ENCODE measurements at places on chromosomes 6 and 20. TPM values are rescaled to one million over a fixed set of nuclear protein-coding genes. Genes with fewer than 3 reads are reported as not detected.

Gene IL20RA
- not detected for total RNA-seq

Gene CDSN
- total RNA-seq = not detected

Gene LRRC1
- total RNA-seq = 4.0 TPM

Gene SCUBE3
- total RNA-seq = not detected

Gene UBD
- total RNA-seq = 0.38 TPM

Gene MTFR2
- total RNA-seq = 21.4 TPM

Gene OPN5
- total RNA-seq = not detected

Gene C20orf173
- total RNA-seq = not detected

Gene OCSTAMP
- 0.15 TPM for total RNA-seq

Gene GPLD1
- total RNA-seq = 0.18 TPM

Gene MLIP
- total RNA-seq = not detected

Gene COX7A2
- total RNA-seq = 471 TPM

Gene MYLK4
- 0.28 TPM for total RNA-seq

Gene BANF2
- not detected for total RNA-seq

Gene ZNF334
- total RNA-seq = 1.4 TPM

Gene WTAP
- 124 TPM for total RNA-seq

Gene TP53TG5
- total RNA-seq = not detected

Gene GPSM3
- total RNA-seq = 287 TPM

Gene TOX2
- 4.6 TPM for total RNA-seq

Gene RUNX2
- total RNA-seq = 42.2 TPM

Gene PRPH2
- total RNA-seq = not detected

Gene RBM24
- total RNA-seq = not detected

Gene SLC17A2
- total RNA-seq = not detected

Gene TREM1
- total RNA-seq = not detected

Gene ARFGEF3
- 0.50 TPM for total RNA-seq

Gene ANGPT4
- not detected for total RNA-seq

Gene MDFI
- not detected for total RNA-seq

Gene PRSS35
- not detected for total RNA-seq

Gene KCNS1
- total RNA-seq = 0.13 TPM

Gene CCDC28A
- total RNA-seq = 28.0 TPM

Gene LBP
- total RNA-seq = not detected

Gene SASH1
- total RNA-seq = 0.98 TPM

Gene CYP21A2
- total RNA-seq = not detected

Gene LCA5
- total RNA-seq = 0.10 TPM

Gene TFAP2D
- not detected for total RNA-seq

Gene LTA
- 37.2 TPM for total RNA-seq

Gene OTOR
- not detected for total RNA-seq
